ENCODE measurements at places on chromosomes 12 and 14. TPM values are rescaled to one million over a fixed set of nuclear protein-coding genes. Genes with fewer than 3 reads are reported as not detected.

The VTI1B gene
- 92.0 TPM for total RNA-seq

The ETFBKMT gene
- 2.2 TPM for total RNA-seq

DNA sequence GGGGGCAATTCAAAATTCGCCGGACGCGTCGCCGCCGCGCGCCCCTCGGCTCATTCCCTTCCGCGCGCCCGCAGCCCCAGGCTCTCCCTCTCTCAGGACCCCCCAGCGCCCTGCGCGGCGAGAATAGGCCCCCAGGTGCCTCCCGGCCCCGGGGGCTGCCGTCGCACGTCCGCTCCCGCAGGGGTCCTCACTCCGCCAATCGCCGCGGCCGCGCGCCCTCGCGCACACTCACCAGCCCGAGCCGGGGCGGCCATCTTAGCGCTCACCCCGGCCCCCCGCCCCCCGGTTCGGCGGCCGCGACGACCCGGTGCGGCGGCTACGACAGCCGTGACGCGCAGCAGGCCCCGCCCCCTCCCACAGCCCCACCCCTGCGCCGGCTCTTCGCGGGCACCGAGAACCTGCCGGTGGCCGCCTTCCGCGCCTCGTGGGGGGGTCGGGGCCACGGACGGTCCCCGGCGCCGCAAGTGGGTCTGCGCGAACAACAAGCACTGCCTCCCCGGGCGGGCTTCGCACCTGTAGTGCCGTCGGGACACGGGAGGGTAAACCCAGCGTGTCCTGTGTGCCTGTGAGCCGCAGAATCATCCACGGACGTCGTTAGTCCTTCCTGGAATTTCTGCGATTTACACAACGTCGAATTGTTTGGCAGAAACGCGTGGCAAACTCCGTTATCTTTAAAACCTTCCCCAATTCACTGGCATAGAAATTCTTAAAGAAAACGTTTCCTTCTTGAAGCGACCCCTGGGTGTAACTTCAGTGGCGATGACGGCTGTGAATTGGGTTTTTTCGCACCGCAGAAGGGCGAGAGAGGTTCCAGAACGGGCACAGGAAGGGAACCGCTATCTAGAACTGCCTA, 2.5 kb downstream of the USP44 start:
- no peak for DNase-seq

DNA sequence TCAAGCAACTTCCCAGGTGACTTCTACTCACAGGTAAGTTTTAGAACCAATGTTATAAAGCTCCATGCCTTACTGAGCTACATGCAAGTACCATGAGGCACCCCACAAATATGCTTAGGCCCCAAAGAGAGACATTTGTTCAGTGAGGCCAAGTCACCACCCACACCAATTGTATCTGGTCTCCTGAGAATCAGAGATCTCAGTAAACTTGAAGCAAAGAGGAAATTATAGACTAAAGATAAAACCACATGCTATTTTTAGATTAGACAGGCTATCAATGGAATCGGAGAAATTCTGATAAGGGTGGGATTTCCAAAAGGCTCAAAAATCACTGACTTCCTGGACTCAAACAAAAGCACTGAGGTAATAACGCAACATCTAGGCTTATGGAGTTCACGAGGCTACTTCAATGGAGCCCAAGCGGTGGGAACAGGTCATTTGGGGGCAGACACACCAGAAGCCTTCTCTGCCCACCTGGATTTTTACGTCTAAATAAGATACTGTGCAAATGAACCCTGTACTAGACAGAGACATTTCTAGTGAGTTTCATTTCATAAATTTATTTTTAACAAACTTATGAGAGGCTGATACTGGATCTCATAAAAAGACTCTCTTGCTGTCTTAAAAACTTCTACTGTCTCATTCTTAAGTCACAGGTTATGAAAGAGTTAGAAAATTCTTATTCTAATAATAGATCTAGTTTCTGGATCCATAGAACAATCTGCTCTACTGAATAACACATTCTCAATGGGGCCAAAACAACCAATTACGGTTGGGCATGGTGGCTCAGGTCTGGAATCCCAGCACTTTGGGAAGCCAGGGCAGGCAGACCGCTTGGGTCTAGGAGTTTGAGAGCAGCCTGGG, 7.7 kb downstream of the SLC15A4 start:
- DNase-seq, result peak; percentile 29

DNA sequence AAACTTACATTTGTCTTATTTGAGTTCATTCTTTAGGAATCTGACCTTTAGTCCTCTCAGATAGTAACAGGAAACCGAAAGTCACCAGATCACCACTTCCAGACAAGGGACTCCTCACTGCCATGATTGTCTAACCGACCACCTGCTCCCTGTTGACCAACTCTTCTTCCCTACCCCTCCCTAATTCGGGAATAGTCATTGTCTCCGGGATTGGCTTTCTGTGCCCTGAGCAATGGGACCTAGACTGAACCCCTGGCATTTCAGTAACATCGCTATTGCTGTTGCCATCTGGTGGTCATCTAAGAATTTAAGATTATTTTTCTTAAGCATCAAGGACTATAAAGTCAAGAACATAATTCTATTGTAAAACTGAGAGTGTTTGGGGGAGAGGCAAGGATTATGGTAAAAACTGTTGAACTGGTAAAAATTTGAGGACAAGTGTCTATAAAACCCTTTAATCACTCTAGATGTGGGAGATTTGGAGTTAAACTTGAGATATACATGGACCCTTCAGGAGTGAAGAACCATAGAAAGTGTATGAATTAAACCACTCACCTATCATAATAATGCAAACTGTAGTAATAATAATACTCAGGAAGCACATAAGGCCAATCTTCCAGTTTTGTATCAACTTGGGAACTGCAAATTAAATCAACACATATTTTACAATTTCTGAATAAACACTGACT, 6.3 kb downstream of the CLEC2A start:
- DNase-seq, result peak; percentile 20

DNA sequence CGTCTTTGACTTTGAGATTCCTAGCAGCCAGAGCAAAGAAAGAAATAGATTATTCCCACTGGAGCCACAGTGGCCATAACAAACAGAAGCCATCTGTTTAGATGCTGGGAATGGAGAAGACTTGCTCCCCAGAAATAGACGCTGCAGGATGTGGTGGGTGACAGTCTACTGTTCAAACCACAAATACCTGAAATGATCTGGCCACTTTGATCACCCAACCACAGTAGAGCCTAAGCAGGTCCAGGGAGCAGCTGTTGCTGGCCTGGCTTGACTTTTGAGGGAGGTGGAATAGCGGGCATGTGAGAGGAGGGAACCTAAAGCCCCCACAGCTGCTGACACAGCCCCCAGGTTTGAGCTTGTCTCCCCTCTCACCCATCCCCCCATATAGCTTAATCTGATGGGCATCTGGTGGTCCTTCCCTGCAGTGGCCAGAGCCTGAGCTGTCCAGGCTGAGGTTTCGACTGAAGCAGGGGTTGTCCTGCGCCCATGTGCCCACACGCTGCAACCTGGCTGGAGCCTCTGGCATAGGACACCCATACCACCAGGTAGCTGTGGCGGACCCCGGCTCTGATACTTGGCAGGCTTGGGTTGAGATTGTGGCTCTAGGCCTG, 38.7 kb downstream of the SH2B3 start:
- peak; percentile 64 for DNase-seq

GRCh38 chr14:25464078-25464477, 414.1 kb upstream of the STXBP6 start:
- DNase-seq, result no peak

DNA sequence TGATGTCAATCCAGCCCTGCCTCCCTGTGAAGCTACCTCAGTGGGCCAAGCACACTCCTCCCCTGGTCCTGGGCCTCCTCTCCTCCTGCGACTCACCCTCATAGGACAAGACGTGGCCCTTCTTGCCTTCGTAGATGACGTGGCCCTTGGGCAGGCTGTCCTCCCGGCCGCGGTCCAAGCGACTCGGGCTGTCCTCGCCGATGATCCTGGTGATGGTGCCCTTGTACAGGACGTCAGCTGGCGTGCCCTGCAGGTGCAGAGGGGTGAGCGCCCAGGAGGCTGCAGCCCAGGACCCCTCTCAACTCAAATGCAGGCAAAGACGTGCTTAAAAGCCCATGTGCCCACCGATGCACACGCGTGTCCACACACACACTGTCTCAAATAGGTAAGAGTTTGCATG, 55.6 kb downstream of the RFLNA start:
- DNase-seq, result no peak

DNA sequence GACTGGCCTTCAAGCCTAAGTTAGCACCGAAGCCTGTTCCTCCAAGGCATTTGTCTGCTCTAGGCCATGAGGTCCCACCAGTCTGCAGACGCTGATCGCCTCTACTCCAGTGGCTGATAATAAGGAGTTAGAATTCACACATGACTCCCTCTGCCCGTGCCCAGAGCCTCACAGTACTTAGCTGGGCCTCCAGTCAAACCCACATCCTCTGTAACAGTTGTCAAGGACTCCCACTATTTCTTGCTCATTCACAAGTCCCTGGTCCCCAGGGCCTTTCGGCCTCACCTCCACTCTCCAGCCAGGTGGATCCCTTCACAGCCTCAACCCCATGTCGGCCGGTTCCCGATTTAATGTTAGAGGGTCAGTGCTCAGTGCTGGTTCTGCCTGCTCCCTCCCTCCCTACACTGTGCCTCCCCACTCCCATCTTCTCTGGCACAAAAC, 6.3 kb upstream of the KRT5 start:
- no peak for DNase-seq

DNA sequence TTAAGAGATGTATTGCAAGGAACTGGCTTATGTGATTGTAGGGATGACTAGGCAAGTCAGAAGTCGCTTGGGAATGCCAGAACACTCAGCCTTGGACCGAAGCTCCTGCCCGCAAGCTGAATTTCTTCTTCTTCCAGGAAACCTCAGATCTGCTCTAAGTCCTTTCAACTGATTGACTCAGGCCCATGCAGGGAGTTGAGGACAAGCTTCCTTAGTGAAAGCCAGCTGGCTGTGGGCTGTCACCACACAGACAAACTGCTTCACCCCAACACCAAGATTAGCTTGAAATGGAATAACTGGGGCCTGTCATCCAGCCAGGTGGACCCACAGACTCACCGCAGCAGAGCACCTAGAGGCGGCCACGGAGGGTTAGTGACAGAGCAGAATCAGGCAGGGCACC, 24.7 kb downstream of the BDKRB2 start:
- no peak for DNase-seq

- DNase-seq, result peak; percentile 64
Observed at GRCh38 chr12:96397756-96398423, 2.3 kb downstream of the CDK17 start.

Measured in astrocyte (in vitro differentiated cells and primary cell).